CD4-positive, alpha-beta T cell treated with Interleukin-12 subunit alpha and Interleukin-12 subunit beta, for 1 hour (primary cell): ENCODE measurements at places on chromosomes 11 and 22.
A peak's percentile ranks its signal among the peaks of the same experiment; 100 is the strongest.

GRCh38 chr11:47152953-47153950, 23.4 kb downstream of the ARFGAP2 start:
- peak; percentile 50 for DNase-seq

DNA sequence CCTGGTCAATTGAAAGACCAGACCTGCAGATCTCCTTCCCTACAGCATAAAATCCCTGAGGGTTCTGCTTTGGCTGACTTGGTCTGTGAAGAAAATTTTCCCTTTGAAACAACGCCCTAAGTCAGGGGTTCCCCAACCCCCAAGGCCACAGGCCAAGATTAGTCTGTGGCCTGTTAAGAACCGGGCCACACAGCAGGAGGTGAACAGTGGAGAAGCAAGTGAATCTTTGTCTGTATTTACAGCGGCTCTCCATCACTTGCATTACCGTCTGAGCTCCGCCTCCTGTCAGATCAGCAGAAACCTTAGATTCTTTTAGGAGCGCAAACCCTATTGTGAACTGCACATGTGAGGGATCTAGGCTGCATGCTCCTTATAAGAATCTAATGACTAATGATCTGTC, 38.2 kb downstream of the CCDC83 start:
- no peak for DNase-seq

DNA sequence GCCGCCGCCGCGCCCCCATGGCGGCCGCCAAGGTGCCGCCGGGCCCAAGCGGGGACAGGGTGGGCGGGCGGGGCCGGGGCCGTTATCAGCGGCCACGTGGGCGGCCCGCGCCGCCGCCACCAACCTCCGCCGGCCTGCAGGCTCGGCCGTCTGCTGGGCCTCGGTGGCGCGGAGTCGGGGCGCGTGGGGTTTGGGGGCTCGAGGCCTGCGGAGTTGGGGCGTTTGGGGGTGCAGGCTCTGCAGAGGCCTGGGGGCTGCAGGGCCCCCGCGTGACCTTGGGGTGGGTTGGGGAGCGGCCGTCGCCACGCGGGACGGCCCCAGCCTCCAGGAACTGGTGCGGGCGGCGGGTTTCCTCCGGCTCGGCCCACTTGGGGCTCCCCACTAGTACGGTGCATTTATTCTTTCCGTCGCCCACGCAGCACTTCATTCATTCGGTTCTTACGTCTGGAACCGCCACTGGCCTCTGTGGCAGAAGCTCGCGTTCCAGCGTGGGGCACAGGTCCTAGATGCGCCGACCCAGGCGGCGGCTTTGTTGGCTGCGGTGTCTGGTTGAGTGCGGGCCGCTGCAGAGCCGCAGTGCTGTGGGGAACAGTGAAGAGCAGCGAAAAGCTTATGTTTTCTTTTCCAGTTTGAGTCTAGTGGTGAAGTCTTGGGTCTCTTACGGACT, 740 bp upstream of the TRMT2A start:
- peak; percentile 60 for DNase-seq

- DNase-seq = no peak
Observed at GRCh38 chr11:130601141-130601540, 152.7 kb downstream of the ADAMTS15 start.

- peak; percentile 5 for DNase-seq
Observed at GRCh38 chr11:6695377-6695776, 12.2 kb upstream of the MRPL17 start.

DNA sequence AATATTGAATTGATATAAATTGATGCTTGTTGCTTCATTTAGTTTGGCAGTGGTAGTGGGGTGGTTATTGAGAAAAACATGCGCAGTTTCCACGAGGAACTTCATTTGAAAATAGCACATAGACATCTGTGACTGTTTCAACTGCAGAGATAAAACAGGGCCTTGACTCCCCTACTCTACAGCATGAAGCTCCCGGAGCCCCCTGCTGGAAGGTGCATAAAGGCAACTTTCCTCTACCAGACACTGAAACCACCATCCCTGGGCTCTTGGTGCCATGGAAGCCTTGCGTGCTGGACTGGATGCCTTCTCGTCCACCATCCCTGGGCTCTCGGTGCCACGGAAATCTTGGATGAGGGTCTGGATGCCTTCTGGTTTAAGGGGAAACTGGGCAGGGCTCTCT, 195.9 kb downstream of the CSNK2A3 start:
- peak; percentile 65 for DNase-seq

- DNase-seq = peak; percentile 42
Observed at GRCh38 chr11:86805873-86806310, 5.5 kb downstream of the PRSS23 start.

GRCh38 chr11:102226702-102227490, 90.4 kb upstream of the BIRC3 start:
- no peak for DNase-seq
